ENCODE measurements at places on chromosomes 4 and X.

DNA sequence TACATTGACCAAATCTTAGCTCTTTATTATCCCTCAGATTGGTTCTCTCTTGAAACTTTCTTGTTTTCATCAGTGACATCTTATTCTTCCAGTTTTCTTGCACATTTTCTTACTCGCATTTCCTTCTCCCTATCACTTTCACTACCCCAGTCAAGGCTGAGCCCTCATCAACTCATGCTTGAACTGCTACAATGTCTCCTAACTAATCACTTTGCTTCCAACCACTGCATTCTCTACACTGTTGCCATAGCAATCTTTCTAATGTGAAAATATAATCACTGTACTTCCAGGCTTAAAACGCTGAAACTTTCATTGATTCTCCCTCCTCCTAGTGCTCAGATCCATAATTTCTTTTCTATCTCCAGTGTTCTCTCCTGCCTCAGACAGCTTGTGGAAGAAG, 22.2 kb upstream of the LPAR4 start:
- no peak for DNase-seq

GRCh38 chr4:153223930-153224329, 19.7 kb downstream of the TRIM2 start:
- peak; percentile 46 for DNase-seq

GRCh38 chr4:152044331-152045036, 283.7 kb upstream of the GATB start:
- DNase-seq: no peak

DNA sequence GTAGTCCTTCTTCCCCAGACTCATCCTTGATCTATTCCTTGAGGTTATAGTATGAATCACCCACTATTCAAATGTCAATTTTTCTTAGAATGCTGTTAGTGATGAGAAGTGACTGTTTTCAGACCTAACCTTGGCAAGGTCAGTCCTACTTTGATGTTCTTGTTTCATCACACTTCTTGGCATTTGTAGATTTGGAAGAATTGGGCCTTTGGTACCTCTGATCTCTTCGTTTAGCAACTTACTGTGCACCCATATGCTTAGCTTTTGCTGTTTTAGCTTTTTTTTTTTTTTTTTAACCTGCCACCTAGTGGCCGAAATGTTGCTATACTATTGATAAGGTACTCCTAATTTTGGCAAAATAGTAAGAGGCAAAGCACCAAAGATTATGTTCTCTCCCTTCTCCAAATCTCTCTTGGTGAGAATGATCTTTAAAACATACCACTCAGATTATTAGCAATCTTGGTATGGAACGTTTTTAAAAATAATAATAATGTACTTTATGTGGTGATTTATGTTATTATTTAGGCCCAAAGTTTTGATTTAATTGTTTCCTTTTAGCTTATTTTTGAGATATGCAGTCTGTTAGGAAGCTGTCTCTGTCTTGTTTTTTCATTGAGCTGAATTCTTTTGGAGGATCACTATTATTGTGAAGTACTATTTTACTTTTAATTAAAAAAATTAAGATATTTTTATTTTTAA, 16.6 kb downstream of the DCK start:
- peak; percentile 71 for DNase-seq

- DNase-seq: peak; percentile 51
Observed at GRCh38 chr4:76199664-76200211, 13.9 kb downstream of the SCARB2 start.

- DNase-seq: peak; percentile 97
Observed at GRCh38 chr4:6942238-6942800, 32.7 kb downstream of the TBC1D14 start.

DNA sequence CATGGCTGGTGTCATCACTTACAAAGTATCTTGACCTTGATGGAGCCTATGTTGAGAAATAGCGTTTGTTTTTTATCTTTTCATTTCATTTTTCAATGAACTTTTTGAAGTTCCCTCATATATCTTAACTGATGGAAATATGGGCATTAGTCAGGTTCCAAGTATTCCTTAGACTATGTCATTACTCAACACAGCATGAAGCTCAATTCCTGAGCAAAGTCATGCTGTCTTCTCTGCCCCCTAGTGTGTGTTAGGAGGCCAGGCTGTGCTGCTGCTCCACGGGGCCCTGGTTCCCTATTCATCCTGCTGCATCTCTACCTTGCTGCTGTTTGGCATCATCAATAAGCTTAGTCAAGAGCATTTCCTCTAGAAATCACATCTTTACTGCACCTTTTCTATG, 40.9 kb downstream of the GPR143 start:
- peak; percentile 42 for DNase-seq

- no peak for DNase-seq
Observed at GRCh38 chr4:106614441-106614840, 245.9 kb upstream of the GIMD1 start.

DNA sequence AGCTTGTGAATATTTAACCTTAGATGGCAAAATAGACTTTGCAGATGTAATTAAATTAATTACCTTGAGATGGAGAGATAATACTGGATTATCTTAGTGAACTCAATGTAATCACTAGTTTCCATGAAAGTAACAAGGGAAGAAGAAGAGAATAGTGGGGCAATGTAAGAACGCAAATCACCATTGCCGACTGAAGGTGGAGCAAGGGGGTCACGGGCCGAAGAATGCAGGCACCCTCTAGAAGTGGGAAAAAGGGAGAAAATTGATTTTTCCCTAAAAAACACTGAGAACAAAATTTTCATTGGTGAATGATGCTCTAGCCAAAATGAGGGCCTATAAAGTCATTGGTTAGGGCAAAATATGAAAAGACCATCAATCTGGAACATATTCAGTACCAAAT, 375.6 kb upstream of the EPHA5 start:
- DNase-seq: no peak

DNA sequence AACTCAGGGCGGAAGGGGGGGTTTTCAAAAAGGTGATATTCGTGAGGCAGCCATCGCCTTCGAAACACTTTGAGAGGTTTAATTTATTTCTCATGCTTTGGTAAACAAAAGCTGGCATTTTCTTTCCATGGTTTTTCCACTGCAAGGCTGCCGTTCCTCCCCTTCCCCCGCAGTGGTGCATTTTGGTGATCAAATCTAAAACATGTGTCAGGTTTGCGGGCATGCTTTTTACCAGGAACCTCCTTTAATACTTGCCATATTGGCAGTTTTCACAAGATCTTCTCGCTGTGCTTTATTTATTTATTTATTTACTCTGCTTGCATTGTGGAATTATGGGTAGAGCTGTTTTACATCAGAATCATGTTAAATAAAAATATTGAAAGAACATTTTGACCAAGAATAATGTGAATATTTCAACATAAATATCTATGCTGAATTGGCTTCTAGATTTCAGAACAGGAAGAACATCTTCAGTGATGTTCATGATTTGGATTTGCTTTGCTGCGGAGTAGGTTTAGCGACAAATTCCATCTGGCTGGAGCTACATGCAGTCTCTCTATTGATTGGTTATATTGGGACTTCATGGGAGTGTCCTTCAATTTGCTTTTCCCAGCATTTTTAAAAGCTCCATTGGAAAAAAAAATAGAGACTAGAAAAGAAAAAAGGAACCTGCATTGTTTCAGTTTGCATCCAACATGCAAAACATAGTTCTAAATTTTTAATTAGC, 54.4 kb downstream of the STOX2 start:
- no peak for DNase-seq

- DNase-seq: no peak
Observed at GRCh38 chr4:184826691-184827270, 1.0 kb upstream of the ACSL1 start.

DNA sequence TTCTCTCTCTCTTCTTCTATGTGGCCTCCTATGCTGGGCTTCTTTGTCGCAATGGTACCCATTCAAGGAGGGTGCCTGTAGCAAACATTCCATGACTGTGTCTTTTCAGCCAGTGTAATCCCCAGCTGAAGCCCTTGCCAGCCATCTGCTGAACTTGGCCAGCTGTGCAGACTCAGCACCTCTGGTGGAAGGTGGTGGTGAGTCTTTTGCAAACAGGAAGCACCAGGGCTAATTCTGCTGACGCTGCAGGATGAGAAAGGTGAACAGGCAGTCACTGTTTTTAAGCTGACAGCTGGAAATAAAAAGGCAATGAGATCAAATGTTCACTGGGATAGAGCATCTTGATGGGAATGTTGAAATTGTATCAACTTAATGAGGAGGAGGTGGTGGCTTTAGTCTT, 298.7 kb upstream of the CLNK start:
- no peak for DNase-seq

DNA sequence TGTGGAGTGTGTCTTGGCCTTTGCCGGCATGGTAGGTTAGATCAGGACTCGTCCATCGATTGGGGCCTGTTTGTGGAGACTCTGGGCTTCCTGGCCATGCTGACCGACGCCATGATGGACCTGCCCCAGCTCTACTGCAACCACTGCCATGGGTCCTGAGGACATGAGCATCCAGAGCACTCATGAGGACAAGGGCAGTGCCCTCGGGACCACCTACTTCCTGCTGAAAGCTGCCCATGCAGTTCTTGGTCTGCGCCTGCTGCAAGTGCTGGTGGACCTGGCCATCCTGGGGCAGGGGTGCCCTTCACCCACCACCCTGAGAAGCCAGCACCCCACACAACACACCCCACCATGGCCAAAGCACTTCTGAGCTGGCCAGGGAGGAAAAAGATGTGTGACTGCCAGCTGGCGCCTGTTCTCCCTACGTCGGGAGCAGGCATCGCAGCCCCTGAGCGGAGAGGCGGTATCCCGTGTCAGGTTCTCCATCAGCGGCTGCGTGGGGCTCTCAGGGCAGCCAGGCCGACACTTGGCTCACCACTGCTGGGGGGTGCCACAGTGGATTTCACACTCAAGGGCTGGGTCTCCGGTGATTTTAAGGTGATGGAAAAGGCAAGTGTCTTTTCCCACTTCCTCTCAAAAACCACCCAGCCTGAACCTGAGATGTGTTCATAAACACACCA, 106.4 kb downstream of the SCD5 start:
- no peak for DNase-seq

DNA sequence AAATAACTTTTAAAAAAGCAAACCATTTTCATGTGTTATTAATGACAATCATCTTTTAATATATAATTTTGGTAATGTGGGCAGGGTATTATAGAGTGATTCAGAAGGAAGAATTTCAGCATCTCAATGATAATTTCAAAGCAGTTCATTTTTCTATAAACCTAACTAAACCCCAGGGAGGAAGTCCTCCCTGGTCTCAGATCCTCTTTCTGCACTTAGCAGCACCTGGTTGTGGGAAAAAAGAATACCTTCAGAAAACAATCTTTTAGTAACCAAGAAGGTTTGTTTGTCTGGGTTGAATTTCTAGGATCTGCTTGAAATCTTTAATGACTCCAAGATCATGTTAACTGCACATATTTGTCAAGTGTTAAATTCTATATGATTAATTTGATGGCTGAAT, 29.9 kb downstream of the DKK2 start:
- no peak for DNase-seq

- DNase-seq: no peak
Observed at GRCh38 chr4:105137121-105137875, 9.4 kb upstream of the TET2 start.

GRCh38 chrX:40247382-40247781, 149.6 kb upstream of the BCOR start:
- DNase-seq: no peak

- peak; percentile 69 for DNase-seq
Observed at GRCh38 chrX:123884809-123885408, 25.1 kb downstream of the XIAP start.

DNA sequence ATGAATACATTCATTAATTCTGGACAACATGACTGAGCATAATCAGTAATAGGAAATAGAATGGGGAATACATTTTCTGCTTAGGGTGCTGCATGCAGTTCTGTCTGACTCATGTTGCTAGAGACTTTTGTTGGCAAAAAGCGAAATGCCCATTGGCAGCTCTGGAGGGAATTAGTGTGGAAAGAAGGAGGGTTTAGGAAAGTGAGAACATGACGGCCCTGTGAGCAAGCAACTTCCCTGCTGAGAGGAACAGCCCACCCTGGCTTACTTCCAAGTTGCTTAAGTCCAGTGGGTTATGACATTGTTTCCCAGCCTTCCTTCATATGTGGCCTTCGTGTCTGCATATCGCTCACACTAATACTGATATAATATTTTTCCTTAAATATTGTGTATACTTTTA, 13.8 kb downstream of the MAD2L1 start:
- DNase-seq: peak; percentile 99

GRCh38 chr4:19689511-19689910, 562.2 kb upstream of the SLIT2 start:
- peak; percentile 89 for DNase-seq

DNA sequence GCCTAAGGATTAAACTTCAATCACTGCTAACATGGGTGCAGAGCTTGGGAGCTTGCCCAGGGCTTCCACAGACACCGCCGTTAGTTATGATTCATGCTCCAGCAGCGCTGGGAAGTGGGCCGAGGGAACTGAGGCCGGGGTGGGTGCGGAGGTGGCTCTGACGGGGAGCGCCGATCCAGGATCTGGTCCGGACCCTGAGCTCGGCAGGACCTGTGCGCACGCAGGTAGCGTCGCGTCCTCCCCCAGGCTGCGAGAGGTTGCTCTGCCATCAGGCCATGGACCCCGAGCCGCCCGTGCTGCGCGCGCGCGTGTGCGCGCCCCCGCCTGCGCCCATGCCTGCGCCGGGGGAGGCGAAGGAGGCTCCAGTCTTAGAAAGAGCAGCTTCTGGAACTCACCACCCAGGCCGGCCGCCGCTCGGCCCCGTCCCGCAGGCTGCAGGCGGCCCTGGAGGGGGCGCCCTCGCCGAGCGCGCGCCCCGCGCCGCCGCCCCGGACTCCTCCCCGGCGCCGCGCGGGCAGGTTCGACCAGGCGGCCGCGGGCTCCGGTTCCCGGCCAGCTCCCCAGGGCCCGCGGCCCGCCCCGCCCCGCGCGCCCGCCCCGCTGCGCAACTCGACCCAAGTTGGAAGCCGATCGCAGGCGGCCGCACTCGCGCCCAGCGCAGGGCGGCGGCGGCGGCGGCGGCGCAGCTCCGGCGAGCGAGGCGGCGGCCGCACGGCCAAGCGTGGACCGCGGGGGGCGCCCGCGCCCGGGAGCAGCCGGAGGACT, 732 bp upstream of the ADRA2C start:
- DNase-seq: peak; percentile 13

- DNase-seq: no peak
Observed at GRCh38 chr4:2082118-2082517, 23.0 kb downstream of the NAT8L start.

- no peak for DNase-seq
Observed at GRCh38 chr4:64271601-64272081, 137.6 kb downstream of the TECRL start.

DNA sequence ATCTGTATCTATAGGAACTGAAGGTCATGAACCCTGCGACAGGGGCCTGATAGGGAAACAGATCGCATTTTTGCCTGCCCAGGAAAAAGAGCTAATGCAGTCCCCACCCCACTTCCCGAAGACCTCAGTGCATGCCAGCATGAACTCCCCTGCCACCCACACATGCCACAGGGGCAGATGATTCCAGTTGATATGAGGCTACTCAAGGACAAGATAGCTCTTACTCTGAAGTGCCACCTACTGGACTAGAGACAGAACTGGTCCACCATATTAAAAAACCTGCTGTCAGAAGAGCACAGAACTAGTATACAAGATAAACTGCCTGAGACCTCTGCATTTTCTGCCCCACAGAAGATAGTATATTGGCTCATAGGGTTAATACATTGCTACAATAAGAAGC, 68.0 kb downstream of the YIPF7 start:
- DNase-seq: peak; percentile 23
